RWPE2 (cell line): ENCODE measurements at places on chromosomes 2 and 18.

DNA sequence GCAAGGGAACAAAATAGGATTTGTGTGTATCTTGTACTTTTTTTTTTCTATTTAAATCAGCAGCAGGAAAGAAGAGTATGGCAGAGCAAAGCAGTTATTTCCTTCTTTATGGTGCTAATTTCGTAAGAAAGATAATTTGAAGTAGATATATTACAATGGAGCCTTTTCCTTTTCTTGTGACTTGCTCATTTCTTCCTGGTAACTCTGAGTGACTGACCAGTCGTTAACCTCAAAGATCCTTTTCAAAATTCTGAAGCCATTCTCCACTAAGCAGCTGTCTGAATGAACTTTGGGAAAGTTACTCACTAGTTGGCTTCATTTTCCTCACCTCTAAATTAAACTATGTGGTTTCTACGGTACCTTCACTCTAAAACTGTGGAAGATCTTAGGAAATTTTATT is 24.6 kb downstream of the AFTPH start:
- no peak for DNase-seq

DNA sequence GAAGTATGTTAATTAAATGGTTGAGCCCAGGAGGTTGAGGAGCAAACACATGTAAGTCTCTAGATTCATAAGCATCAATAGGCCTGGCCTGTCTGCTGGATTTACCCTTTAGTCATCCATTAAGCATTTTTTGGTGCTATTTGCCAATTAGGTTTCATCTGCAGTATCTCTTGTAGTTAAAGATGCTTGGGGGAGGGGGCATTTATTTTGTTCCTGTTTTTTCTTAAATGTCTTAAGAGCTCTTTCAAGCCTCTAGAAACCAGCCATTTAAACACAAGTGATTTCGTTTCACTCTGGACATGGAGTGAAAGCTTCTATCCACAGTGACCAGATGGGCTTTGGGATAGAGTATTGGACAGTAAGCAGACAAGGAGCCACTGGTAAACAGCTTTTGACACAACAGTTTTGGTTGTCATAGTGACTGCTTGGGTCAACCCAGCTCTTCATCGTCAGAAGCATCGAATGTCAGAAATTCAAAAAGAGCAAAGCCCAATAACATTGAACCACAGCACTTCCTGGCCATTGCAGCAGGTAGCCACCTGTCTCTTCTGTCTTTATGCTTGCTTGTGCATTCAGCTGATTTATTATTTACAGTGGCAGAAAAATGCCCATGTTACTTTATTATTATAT is 4.9 kb downstream of the QPCT start:
- DNase-seq: no peak

GRCh38 chr2:37623406-37623805 is 48.0 kb downstream of the CDC42EP3 start:
- DNase-seq: no peak

GRCh38 chr18:74457043-74457724 is at the start of gene DIPK1C:
Gene DIPK1C, minus strand, starts transcription at chr18:74457308. Its CDS starts 49 bp downstream, at chr18:74457259.
- DNase-seq: no peak

GRCh38 chr2:186726938-186727337 is 33.1 kb downstream of the FAM171B start:
- no peak for DNase-seq

GRCh38 chr2:176079831-176080539 is 3.8 kb downstream of the EVX2 start:
- no peak for DNase-seq

- DNase-seq: no peak
These were observed 43.6 kb downstream of the GRHL1 start for GRCh38 chr2:9995059-9995458.

GRCh38 chr2:101063352-101064124 is 61.4 kb downstream of the RPL31 start:
- no peak for DNase-seq

DNA sequence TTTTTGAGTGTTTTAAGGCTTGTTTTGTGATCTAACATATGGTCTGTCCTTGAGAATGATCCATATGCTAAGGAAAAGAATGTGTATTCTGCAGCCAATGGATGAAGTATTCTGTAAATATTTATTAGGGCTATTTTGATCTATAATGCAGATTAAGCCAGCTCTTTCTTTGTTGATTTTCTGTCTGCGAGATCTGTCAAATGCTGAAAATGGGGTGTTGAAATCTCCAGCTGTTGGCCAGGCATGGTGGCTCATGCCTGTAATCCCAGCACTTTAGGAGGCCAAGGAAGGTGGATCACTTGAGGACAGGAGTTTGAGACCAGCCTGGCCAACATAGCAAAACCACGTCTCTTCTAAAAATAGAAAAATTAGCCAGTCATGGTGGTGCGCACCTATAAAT is 132.7 kb downstream of the DIS3L2 start:
- DNase-seq: no peak

DNA sequence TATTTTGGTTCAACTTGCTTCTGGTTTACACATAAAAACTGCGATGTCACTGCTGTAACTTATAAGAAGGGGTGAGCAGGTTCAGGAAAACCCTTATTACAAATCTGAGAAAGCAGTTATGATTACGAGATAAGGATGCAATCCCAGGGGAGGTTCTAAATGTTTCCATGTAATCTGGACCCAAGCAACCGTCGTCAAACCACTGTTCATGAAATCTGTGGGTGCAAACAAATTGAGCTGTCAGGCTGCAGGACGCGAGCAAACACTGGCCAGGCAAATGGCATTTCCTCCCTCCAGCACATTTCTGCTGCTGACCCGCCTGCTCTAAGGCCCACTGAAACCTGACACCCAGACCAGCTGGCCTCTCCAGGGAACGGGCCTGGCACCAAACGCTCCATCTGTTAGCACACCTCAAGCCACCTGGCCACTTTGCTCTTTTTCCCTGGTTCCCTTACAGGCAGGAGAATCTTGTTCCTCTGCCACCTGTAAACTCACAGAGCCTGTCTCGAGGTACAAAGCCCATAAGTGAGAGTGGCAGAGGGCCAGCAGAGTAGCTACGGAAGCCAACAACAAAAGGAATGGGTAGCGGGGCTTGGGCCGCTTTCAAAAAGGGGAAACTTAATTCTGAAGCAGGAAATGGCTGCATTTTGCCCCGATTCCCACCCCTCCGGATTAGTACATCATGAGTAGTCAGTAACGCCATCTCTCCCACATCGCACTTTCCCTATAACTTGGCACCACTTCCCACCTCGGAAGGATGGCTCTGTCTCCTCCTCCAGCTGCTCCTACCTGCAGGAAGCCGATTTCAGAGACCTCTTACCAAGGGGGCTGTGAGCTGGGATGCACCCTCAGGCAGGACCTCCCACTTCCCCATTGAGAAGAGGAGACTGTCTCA is 26.5 kb downstream of the CRACDL start:
- DNase-seq: no peak

DNA sequence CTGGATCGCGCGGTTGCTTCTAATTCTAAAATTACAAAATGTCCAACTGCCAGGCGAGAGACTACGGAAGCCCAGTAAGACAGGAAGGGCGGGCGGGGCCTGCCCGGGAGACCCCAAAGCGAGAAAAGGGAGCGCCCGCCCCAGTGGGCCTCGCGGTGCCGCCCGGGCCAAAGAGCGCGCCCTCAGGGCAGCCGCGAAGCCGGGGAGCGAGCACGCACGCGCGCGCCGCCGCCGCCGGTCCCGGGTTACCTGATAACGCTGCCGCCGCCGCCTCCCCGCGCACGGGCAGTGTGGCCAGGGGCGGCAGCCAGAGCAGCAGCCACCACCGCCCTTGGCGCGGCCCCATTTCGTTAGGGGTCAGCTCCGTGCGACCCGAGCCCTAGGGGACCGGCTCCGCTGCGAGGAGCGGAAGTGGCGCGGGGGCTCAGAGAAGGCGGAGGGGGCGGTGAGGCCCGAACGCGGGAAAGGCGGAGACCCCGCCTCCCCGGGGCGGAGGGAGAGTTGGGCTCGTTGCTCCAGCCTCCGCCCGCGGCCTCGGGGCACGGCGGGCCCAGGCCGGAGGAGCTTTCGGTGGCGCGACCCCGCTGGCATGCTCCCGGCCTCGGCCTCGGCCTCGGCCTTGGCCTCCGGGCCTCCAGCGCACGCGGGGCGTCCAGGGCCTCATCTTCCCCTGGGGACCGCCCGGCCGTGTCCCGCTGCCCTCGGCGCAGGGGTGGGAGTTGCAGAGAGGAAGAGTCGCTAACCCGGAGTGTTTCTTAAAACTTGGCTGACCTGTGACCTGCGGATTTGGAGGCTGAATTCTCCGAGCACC is at the start of gene NEMP2:
Gene NEMP2, minus strand, starts transcription at position 413 of the 811 bp plus-strand sequence. Its CDS starts 67 bp downstream, at position 346.
- DNase-seq: peak; percentile 76

DNA sequence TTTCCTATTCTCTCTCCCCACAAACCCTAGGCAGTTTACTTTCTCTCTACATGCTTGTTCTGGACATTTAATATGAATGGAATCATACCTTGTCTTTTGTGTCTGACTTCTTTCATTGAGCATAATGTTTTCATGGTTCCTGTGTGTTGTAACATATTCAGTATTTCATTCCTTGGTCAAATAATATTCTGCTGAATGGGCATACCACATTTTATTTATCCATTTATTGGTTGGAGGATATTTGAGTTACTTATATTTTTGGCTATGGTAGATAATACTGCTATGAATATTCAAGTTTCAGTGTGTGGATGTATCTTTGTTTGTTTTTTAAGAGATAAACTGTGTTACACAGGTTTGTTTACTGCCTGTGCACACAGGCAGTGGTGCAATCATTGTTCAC is 9.0 kb downstream of the TWSG1 start:
- no peak for DNase-seq

GRCh38 chr18:36467614-36468013 is 170.1 kb downstream of the FHOD3 start:
- DNase-seq: no peak

DNA sequence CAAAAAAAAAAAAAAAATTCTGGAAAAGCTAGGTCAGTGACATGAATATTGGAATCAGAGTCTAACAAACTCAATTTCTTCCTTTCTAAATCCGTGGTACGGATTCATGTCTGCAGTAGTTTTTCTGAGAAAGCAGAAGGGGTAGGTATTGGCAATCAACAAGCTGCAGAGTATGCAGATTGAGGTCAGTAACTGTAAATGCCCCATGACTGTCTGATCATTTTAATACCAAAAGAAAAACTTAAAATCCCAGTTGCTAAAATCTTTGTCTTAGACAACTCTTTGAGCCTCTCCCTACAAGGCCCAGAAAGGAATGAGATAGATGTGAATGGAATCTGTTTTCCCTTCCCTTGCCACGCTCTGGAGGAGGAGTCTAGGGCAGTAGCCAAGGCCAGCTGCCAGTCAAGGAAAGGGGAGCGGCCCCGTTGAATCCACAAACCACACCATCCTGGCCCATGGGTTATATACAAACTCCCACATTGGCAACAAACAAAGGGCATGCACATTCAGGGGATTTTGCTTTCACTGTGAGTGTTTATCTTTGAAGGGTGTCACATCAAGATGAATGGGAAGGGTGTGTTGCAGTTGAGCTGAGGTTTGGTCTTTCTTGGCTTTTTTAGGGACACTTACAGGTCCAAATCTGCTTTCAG is 6.1 kb upstream of the CASP8 start:
- DNase-seq: no peak

GRCh38 chr2:234968631-234969305 is 17.0 kb downstream of the SH3BP4 start:
- no peak for DNase-seq

DNA sequence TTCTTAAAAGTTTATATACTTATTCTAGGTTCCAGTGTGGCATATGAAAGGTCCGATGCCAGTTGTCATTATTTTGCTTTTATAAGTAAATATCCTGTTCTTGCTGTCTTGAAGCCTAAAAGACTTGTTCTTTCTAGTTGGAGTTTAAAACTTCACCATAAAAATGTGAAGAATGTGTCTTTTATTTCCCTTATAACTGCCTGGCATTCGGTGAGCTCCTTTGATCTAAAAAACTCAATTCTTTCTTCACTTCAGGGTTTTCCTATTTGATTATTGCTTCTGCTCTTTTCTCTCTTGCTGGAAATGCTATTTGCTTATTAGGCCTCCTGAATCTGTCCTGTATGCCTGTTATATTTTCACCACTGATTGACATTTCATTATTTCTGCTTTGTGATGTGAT is 51.6 kb downstream of the TSPYL6 start:
- DNase-seq: no peak

DNA sequence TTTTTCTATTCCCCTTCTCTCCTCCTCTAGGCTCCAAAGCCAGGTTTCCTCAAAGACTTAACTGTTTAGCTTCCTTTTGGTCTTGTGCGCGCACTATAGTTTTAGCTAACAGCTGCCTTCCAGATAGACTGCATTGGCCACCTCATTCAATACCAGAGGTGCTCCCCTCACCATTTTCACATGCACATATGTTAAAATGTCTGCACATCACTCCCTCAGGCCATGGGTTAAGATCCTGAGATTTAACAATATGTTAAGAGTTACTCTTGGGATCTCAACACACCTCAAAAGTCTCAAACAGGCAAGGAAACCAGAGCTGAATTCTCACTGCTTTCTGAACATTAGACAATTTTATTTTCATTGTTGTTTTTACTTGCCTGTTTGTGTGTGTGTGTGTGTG is 80.8 kb upstream of the MAP3K20 start:
- no peak for DNase-seq

GRCh38 chr2:236545248-236545658 is 24.4 kb upstream of the ACKR3 start:
- DNase-seq: no peak

GRCh38 chr2:27356056-27356381 is 545 bp downstream of the GTF3C2 start:
- DNase-seq: no peak

GRCh38 chr2:118430510-118431164 is 342.4 kb downstream of the INSIG2 start:
- DNase-seq: no peak

DNA sequence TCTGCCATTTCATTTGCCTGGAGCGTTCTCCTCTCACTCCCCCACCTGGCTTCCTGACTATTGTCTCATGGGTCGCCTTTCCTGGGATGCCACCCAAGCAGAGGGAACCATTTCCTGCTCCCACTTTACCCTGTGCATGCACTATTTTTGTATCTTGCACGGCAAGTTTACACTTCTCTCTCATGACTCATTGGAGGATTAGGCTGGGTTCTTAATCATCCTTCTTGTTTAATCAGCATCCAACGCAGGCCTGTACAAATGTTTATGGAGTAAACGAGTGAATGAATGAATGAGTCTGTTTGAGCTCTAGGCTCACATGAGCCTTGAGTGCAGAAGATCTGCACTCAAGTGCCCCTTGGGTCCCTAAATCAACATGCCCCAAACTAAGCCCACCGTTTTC is 3.8 kb upstream of the ARHGAP25 start:
- DNase-seq: no peak

DNA sequence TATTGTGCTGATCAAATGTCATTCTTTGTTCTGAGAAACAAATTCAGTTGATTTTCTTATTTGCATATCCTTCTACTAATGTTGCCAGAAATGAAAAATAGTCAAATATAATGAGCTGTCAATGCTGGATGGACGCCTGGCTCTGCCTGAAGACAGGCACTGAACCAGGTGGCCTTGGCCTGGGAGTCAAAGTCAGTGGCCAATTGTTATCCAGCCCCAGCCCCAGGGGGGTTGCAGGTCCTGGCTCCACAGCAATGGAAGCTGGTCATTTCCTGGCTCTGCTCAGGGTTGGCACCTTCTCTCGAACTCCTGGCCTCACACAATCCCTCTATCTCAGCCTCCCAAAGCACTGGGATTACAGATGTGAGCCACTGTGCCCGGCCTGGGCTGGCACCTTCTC is 176.8 kb upstream of the GLI2 start:
- DNase-seq: no peak
